ENCODE measurements at places on chromosomes 16 and 17.

GRCh38 chr17:45241328-45242028 is 19.8 kb downstream of the FMNL1 start:
- no peak for DNase-seq

DNA sequence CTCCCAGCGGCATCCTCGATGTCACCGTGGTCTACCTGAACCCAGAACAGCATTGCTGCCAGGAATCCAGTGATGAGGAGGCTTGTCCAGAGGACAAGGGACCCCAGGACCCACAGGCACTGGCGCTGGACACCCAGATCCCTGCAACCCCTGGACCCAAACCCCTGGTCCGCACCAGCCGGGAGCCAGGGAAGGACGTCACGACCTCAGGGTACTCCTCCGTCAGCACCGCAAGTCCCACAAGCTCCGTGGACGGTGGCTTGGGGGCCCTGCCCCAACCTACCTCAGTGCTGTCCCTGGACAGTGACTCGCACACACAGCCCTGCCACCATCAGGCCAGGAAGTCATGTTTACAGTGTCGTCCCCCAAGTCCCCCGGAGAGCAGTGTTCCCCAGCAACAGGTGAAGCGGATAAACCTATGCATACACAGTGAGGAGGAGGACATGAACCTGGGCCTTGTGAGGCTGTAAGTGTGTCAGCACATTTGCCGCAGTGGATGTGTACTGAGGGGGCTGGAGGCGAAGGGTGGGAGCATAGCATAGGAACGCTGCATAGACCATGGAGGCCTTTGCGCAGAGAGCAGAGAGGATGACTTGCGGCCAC is 3.3 kb upstream of the TEDC2 start:
- no peak for DNase-seq

DNA sequence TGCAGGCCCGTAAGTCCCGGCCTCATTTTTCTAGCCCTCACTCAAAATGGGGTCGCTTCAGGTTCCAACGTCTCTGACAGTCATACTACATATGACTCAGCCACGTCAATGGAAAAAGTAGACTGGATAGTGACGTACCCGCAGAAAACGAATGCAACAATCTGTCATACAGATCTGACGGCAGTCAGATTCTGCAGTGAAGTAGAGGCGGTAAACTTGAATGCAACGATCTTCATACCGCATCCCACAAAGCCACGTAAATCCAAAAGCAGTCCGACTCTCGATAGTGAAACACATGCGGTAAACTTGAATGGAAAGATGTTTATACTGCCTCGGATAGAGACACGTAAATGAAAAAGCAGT is 38.4 kb upstream of the ARL4D start:
- peak; percentile 84 for DNase-seq

- DNase-seq = no peak
These were observed 743.5 kb downstream of the WWOX start for GRCh38 chr16:78842950-78843349.

DNA sequence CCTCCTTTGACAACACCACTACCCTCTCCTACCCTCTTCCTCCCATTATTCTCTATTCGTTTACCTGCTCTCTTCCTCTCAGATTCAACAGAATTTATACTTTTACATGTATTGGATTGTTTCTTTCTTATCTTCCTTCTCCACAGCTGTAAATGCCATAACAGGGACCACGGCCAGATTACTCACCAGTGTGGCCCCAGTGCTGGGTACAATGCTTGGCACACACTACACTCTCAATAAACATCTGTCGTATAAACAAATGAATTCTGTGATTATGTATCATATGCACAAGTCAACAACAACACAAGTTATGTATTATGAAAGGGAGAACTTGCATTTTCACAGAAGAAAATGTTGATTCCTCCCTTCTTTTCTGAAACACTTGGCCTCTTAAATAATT is 20.0 kb downstream of the AARSD1 start:
- DNase-seq = no peak

GRCh38 chr17:7842380-7843256 is 8.6 kb downstream of the KDM6B start:
- DNase-seq = peak; percentile 88

DNA sequence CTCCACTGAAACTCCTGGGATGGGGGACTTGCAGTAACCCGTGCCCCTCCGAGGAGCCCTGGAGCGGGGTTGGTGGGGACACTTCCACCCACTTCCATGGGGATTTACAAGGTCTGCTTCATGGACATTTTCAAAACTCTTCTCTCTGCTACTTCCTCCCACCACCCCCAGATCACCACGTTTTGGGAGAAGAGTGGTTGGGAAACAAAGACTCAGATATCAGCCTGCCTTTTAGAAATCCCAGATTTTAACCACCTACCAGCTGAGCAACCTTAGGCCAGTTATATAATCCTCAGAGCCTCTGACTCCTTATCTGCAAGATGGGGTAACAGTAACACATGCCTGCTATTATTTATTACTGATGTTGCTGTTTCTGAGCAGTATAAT is 184.8 kb downstream of the CCDC182 start:
- no peak for DNase-seq

- no peak for DNase-seq
These were observed 1472.4 kb upstream of the GOT2 start for GRCh38 chr16:60206516-60206915.

GRCh38 chr16:15536843-15537242 is 102.5 kb downstream of the BMERB1 start:
- no peak for DNase-seq

DNA sequence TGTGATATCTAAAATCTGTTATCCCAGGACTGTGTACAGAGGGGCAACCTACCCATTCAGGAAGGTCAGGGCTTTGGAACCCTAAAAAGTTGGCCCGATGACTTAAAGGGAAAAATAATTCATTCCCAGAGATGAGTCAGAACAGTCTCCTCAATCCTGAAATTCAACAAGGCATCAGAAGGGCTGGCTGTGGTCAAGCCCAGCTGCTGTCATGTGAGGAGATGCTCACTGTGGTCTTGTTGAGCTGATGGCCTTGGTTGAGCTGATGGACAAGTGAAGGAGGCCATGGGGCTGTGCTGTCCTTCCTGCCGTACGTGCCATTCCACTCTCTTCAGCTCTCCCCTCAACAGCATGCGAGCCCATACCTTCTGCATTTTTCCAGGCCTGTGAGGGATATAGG is 20.9 kb upstream of the DRG2 start:
- DNase-seq = no peak

GRCh38 chr17:76626442-76626841 is 17.1 kb downstream of the ST6GALNAC1 start:
- no peak for DNase-seq

DNA sequence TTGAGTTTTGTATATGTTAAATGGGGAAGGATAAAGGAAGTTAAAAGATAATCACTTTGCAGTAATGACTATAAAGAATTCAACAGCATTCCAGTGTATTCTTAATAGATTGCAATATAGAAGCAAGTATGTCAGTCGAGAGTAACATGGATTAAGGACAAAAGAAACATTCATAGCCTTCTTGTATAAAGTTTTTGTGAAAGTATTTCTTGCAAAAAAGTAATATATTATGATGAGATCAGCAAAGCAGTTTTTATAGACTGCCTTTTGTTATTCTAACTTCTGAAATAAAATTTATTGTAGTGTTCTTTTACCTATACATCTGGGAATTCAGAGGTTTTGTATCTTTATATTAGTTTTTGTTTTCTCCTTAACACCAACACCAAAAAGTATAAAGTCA is 184.9 kb upstream of the RBL2 start:
- DNase-seq = no peak

DNA sequence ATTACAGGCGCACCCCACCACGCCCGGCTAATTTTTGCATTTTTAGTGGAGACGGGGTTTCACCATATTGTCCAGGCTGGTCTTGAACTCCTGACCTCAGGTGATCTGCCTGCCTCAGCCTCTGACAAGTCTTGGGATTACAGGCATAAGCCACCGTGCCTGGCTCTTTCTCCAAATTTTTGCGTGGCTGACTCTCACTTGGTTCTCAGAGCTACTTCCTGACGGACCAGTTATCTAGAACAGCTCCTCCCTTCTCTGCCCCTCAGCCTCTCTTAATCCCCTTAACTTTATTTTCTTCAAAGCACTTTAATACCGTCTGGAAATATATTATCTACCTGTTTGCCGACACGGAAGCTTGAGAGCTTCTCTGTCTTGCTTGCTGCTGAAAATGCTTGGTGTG is 4.2 kb downstream of the YPEL2 start:
- no peak for DNase-seq

DNA sequence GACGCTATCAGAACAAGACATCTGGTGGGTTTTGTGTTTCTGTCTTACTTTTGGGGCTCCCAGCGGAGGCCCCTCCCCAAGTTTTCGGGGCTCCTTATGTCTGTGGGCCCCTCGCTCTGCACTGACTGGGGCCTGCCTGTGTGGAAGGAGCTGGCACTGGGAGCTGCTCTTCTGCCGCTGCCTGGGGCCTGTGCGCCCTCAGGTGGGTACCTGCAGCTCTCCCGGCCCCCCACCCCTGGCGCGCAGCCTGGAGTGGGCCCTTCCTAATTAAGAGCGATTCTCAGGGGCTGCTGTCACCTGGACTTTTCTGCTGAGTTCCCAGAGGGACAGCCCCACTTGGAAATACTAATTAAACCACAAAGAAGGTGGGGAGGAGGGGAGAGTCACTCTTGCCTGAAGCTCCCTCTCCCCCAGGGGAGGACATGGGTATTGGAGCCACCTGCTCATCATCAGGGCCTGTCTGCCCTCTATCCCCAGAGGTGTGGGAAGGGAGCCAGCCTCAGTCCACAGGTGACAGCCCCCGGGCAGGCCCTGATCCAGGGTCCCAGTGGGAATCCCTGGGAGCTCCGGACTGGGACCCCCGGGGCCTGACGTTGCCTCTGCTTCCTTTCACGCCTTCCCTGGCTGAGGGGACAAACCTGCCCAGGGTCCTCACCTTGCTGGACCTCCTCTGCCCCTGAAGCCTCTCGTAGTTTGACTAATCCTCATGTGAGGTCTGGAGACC is 36.5 kb downstream of the GSE1 start:
- no peak for DNase-seq

DNA sequence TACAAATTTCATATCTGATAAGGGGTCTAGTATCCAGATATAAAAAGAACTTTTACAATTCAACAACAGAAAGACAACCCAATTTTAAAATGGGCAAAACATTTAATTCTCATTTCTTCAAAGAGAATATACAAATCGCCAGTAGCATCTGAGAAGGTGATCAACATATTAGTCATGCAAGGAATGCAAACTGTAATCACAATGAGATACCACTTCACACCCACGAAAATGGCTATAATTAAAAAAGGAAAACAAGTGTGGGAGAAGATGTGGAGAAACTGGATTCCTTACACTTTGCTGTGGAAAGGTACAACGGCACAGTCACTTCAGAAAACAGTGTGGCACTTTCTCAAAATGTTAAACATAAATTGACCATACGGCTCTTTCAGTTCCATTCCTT is 168.2 kb downstream of the VPS53 start:
- no peak for DNase-seq

GRCh38 chr16:17342031-17342430 is 128.7 kb downstream of the XYLT1 start:
- peak; percentile 33 for DNase-seq

- DNase-seq = no peak
These were observed 22.6 kb downstream of the NTAN1 start for GRCh38 chr16:15033309-15033707.

GRCh38 chr16:20598832-20599469 is 22.8 kb upstream of the ACSM2B start:
- DNase-seq = no peak

DNA sequence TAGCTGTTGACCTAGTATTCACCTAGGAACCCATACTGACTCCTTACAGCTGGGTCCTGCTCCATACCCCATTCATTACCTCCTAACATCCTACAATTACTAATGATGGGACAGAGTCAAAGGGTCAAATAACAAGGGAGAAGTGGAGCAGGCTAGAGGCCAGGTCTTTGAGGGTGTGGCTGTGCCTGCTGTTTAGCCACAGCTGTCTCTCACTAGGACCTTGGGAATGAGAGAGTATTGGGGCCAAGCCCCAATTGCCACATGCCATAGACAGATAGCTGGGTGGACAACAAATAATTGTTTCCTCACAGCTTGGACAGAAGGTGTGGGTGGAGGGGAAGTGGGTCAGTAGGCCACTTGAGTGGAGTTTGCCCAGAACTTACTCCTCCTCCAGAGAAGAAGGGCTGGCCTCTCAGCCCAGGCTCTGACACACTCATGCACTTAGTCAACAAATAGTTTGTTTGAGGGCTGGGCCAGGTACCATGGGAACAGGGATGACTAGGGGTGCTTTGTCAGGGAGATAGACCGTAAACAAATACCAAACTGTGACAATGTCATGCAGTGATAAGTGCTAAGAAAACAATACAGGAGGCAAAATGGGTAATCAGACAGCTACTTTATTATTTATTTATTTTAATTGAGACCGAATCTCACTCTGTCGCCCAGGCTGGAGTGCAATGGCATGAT is 10.2 kb upstream of the CENPT start:
- peak; percentile 48 for DNase-seq

GRCh38 chr17:81042606-81043005 is 7.7 kb downstream of the BAIAP2 start:
- DNase-seq = no peak

- no peak for DNase-seq
These were observed 85.7 kb upstream of the CDH13 start for GRCh38 chr16:82541103-82541502.

- DNase-seq = no peak
These were observed 4.9 kb downstream of the STX1B start for GRCh38 chr16:31005350-31006085.

- peak; percentile 80 for DNase-seq
These were observed 235.3 kb downstream of the SEC14L1 start for GRCh38 chr17:77375917-77376651.

DNA sequence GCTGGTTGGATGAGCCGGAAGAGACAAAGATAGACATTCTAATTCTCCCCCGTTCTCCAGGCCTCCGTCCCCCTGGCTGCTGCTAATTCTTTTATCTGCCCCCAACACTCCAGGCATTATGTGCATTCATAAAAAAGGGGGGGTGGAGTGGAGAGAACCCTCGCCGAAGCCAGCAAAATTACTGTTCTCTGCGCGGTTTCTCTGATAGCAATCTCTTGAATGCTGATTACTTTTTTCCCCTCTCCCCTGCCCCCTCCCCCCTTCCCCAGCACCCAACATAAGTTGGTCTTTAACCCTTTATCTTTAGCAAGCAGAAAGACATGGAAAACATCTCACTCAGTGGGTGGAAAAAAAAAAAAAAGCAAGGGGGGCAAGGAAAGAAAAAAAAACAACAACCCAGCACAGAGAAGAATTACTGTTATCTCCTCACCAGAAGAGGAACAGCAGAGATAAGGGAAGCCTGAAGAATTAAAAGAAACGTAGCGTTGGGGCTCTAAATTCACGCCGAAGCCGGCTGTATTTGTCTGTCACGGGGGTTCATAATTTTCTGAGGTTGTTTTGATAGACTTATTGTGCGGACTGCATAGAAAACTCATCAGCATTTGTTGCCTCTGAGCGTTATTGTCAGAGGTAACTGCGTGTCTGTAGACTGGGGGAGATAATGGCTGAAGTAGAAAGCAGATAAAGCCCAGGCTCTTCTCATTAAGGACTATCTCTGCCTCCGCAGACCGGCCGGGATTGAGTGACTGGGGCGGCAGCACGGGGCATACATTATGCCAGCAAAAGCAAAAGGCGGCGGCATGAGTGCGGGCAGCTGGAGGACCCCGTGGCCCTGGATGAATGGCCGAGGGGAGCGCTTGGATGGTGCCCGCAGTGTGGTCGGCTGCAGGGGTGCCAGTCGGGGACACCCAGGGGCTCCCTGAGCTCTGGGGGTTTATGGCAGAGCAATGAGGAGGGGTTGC is 126.9 kb downstream of the MRM1 start:
- peak; percentile 29 for DNase-seq

Measured in activated CD4-positive, alpha-beta T cell treated with anti-CD3 and anti-CD28 coated beads, Interleukin-2, amount 50 U/mL, for 16 hours (primary cell).